Stimulated activated CD4-positive, alpha-beta T cell treated with anti-CD3 and anti-CD28 coated beads, Interleukin-4, amount 100 ng/mL, for 48 hours (primary cell): ENCODE measurements at places on chromosomes 7 and 10.

- DNase-seq: no peak
These were observed 192.4 kb downstream of the SDK1 start for GRCh38 chr7:3493499-3493898.

- DNase-seq: no peak
These were observed 252.2 kb downstream of the GALNT17 start for GRCh38 chr7:71384094-71384493.

DNA sequence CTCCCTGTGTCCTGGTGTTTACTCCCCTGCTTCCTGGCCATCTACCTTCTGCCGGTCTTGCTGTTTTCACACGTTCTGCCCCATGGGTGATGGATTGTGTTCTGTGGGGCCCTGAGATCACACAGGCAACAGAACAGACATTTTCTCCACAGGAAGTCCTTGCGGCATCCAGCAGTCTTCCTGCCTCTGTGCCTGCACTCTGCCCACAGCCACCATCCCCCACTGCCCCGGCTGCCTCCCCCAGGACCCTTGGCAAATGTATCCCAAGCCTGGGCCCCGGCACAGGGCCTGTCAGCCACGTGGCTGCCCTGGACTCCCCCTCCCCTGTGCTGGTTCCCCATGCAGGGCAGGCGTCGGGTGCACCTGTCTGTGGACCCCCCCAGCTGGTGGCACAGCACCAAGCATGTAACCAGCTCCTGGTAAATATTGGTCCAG is 184.2 kb downstream of the WDR37 start:
- DNase-seq: no peak

GRCh38 chr7:6340241-6340640 is 67.8 kb upstream of the CYTH3 start:
- DNase-seq: no peak
